Dermis microvascular lymphatic vessel endothelial cell (primary cell): ENCODE measurements at places on chromosomes 6 and 20.

DNA sequence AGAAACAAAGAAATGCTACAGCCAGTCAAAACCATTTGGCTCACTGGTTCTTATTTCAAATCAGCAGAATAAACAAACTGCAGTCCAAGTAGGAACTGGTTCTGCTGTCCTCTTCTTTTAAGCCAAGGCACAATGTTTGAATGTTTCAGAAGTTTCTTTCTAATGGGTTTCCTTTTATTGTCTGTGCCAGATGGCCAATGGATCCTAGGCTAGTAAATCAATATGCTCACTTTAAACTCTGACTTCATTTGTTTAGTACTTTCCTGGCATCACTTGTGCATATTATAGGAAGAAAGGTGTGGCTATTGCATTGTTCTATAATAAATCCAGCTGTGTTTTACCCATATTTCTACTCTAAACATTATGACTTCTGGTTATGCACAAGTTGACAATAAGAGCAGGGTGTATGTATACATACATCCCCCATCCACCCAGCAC, 99.7 kb upstream of the PLCB4 start:
- no peak for DNase-seq

DNA sequence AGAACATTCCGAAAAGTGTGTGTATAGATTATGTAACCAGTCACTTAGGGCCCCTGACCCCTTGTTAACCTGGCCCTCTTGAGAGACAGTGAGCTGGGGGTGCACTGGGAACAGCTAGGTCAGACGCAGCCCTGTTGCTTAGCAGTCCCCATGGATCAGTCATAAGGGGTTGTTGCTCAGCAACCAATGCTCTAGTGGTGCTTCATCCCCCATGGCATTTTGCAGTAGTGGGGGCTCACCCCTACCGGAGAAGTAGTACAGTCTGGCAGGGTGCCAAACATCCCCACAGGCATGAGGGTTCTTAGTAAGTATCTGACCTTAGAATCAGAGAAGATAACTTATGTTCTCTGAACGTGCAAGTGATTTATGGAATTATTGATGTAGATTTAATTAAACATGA, 12.3 kb downstream of the PKIB start:
- DNase-seq, result no peak

DNA sequence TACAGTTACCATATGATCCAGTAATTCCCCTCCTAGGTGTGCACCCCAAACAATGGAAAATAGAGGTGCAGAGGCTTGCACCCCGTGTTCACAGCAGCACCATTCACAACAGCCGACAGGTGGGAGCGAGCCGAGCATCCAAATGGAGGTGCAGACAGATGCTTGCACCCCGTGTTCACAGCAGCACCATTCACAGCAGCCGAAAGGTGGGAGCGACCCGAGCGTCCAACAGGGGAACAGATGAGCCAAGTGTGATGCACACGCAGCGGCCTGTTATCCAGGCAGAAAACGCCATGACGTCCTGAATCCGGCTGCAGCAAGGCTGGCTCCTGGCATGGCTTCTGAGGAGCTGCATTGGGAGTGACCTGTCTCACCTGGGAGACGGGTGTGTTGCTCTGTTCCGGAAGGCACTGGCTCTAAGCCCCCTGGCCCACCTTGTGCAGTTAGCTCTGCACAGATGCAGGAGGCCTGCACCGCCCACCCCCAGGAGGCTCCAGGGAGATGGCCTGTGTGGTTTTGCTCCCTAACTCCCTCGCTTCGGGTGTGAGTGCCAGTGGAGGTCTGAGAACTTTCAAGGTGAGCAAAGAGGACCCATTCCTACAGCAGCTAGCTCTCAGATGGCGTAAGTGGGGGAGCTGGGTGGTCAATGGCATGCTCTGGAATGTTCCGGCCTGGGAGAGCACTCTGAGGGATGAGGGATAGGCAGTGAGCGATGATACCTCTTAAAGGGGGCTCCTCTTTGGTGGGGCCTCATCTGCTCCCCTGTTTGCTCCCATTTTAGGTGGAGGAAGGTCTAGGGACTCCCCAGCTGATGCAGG, 47.8 kb upstream of the FRMD1 start:
- no peak for DNase-seq

- DNase-seq, result no peak
Measured at GRCh38 chr6:140370976-140371870, 996.8 kb upstream of the CITED2 start.

DNA sequence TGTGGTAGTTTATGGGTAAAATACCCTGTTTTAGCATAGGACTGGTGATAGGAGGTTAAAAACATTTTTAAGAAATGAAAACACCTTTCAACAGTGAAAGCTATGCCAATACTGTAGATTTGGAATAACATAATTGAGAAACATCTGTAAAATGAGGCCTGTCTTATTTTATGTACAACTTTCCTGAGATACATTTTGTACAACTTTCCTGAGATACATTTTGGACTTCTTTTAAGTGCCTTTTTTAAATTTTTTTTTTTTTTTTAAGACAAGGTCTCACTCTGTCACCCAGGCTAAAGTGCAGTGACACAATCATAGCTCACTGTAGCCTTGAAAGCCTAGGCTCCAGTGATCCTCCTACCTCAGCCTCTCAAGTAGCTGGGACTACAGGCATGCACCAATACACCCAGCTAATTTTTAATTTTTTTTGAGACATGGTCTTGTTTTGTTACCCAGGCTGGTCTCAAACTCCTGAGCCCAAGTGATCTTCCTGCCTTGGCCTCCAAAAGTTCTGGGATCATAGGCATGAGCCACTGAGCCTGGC, 84.6 kb downstream of the MAN1A1 start:
- no peak for DNase-seq
